T-helper 22 cell (primary cell): ENCODE measurements at places on chromosomes 5 and 9.

DNA sequence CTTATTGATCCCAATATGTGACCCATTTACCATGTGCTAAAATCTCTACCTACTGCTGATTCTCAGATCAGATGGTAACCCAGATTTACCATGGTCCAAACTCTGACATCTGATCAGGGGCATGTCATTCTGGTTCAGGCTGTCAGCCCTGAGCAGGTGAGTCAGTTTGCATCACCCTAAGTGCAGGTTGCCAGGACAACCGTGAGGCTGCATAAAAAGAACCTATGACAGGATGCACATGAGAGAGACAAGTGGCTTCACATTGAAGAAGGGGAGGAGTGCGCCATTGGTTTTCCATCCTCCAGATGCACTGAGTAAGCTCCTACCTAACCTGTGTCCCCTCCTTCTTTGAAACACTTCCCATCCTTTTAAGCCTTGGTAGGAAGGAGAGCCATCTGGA, 801 bp upstream of the PRSS3 start:
- DNase-seq, result no peak

DNA sequence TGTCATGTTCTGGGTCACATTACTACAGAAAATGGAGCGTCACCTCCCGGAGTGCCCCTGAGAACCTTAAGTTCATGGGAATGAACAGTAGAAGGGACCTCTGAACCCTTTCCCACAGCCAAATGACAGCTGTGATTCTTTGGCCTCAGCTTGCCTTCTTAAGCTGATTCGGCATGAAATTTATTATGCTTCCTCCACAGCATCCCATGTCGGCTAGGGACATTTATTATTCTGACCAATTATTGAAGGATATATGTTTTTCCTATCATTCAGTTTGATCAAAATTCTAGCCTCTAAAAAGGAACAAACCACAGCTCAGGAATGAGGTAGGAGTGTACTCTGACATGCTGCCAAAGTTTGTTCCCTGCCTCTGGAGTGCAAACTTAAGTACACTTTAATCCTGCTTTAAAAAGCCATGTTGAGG, 440.6 kb downstream of the CETN3 start:
- no peak for DNase-seq

GRCh38 chr5:17378346-17378997, 119.6 kb upstream of the TAF11L2 start:
- DNase-seq, result no peak

DNA sequence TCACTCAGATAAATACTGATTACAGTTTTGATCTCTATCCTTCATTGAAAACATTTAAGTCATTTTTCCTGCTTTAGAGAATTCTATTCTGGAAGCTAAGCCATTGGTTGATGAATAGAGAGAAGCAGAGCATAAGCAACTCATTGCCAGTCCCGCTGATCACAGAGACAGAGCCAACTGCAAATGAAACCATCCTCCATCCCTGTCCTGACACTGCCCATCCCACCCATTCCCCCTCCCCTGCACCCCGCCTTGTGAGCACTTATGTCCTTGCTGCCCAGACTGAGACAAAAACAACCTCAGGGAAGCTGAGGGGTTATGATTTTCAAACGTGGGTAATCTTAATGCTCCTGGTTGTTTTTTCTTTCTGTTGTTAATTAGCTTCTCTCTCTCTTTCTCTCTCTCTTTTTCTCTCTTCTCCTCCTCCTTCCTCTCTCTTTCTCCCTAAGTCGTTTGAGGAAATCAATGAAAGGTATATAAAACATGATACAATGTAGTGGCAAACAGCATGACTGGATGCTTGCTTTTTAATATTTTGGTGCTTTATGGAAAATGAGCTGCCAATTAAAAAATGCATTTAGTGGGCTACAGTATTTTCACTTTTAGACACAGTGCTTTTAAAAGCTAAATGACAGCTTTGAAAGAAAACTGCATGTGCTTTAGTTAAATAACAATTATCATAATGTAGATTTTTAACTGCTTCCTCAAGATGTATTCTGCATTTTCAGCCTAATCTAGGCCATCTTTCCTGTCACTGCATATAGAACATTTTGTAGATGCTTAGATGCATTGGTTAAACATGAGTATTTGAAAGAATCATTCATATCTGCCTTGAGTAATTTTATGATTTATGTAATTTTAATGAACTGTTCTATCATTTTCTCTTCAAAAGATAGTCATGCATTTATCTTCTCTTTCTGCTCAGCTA, 57.3 kb downstream of the CMYA5 start:
- no peak for DNase-seq

- DNase-seq, result no peak
These were observed 1029.6 kb downstream of the CDH12 start for GRCh38 chr5:21823588-21823987.

- no peak for DNase-seq
These were observed 10.2 kb upstream of the STING1 start for GRCh38 chr5:139492700-139493192.

DNA sequence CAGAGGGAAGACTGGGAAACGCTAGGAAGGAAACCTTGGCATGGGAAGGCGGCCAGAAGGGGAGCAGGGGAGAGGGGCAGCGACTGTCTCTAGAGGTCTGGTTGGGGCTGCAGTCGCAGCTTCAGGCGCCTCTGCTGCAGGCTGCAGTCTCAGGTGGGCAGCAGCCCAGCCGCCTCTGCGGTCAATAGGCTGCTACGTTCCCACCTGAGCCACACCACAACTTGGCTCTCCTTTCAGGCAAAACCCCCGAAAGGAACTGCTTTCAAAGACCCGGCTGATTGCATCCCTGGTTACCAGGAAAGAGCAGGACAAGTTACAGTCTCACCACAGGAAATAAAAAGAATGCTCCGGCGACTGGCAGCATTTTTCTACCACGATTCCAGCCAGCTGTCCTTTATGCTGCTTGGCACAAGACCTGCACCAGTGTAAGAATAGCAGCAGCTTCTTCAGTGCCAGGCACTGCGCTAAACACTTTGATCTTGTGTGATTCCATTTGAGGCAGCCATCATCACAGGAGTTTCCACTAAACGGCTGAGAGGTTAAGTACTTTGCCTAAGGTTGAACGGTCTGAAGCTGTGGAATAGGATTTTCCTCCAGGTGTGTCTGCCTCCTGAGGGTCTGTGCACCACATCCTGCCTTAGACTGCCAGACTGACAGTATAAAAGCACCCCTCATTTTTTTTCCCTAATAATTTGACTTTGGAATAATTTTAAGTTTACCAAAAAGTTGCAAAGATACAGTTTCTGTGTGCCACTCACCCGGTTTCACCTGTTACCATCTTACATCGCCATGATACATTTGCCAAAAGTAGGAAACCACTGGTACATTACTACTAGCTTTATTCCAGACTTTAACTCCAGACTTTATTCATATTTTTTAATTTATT, 7.5 kb downstream of the RPS14 start:
- no peak for DNase-seq

DNA sequence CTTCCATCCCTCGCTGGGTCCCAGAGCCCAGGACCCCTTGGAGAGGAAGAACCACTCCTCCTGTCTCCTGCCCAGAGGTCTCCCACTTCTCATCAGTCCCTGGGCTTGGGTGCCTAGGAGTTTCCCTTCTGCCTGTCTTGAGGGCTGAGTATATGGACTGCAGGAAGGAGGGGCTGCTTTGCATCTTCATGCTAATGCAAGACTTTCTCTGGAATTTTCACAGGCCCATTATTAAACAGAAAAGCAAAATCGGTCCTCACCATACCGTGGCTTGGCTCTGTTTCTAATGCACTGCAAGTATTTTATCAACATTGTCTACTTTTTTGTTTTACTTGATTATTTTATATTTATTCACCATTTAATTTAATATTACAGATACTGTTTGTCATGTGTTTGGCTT, 34.5 kb downstream of the TRIO start:
- no peak for DNase-seq

DNA sequence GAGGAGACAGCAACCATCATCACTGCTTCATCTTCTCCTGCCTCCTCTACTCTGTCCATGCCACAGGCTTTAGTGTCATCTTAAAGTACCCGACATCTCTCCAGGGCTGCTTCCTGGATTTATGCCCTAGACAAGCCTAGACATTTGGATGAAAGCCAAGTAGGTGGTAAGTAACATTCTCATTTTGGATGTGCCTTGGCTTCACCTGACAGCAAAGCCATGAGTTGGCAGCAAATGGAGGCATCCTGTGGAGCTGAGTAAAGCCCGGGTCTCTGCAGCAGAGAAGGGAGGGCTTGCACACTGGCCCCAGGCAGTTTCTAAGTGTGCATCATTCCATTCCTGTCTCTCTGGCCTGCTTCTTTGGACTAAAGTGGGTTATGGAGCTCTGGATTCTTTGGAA, 299.1 kb downstream of the DMAC1 start:
- no peak for DNase-seq

GRCh38 chr9:2495221-2496005, 126.2 kb upstream of the VLDLR start:
- DNase-seq, result no peak

DNA sequence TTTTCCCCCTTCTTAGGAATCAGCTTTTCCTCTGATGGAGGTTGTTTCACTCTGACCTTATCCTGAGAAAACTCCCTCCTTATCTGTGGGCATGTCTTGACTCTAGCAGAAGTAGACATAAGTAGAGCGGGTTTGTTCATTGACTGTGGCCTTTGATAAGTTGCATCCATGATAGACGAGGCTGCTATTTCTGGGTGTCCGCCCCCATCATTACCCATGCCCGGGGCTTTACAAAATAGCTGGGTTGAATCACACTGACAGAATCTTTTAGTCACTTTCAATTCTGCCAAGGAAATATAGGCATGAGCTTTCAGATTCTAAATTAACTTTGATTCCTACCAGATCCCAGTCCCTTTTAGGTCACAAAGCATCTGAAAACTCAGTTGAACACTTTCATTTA, 223.8 kb downstream of the SEC61B start:
- DNase-seq, result no peak

DNA sequence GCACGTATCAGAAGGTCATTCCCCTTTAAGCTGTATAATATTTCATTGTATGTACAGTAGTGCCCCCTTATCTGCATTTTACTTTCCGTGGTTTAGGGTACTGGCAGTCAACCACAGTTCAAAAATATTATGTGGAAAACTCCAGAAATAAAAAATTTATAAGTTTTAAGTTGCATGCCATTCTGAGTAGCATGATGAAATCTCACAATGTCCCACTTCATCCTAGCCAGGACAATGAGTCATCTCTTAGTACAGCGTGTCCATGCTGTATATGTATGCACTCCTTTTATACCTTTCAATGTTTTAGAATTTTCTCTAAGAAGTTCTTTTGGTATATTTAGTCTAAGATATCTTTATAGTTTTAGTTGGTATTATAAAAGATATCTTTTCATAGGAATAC, 115.0 kb upstream of the HAND1 start:
- no peak for DNase-seq

DNA sequence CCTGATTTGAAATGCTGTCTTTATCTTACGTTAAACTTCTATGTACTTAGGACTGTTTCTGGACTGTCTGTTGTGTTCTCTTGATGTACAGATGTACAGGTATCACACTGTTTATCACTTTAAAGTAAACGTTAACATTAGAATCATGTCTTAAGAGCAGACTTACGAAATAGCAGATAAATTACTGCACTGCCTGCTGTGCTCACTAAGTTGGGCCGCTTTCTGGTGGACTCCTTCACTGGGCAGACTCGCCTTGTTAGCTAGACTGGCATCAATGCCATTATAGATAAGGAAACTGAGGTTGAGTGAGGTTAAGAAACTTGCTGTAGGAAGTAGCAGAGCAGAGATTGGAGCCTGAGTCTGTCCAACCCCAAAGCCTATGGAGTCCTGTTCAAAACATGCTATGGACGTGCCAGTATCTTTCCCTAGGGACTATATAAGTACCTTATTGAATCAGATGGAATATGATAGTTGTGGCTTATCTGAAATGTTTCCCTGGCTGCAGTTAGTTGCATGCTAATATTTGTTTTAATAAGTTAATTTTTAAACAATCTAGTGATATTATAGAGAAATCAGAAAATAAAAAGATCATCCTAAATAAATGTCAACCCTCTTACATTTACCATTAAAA, 16.9 kb downstream of the ZNF618 start:
- no peak for DNase-seq

DNA sequence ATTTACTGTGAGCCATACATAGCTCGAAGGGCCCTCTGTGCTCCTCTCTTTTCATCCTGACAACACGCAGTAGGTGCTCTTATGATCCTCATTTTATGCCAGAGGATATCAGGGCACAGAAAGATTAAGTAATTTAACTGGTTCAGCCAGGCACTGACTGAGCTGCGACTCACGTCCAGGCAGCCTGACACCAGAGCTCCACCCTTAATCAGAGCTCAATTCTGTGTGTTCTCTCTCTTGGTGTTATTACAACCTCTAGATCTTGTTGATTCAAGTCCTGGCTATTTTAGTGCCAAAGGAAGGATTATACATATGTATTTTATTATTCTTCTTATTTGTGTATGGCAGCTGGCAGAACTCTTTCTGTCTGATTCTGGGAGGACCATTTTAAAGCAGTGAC, 59.7 kb downstream of the OSMR start:
- DNase-seq, result no peak

DNA sequence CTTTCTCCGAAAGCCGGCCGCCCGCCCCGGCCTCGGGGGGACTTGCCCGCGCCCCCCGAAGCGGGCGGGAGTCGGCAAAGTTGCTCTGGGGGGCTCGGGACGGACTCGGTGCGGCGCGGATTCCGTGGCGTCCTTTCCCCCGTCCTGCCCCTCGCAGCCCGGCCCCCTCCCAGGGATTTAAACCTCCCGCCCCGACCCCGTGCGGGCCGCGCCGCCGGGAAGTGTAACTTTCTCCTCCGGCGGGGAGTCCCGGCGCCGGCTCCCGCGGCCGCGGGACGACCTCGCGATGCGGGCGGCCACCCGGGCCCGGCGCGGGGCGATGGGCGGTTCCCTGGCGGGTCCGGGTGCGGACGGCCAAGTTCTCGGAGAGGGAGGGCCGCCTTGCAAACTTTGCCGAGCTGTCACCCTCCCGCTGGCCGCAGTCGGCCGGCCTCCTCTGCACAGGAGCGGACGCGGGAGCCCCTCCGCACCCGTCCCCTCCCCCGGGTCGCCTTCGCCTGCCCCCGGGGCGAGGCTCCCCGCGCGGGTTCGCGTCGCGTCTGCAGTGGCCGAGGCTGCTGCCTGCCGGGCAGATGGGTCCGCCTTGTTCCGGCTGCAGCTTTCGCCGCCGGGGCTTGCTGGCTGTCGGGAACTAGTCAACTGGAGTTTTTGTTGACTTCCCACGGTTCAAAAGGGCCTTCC, 732 bp downstream of the PBX3 start:
- DNase-seq, result peak; percentile 7
